ENCODE measurements at places on chromosomes 1 and 21.

GRCh38 chr1:174954073-174954460 lies 45.7 kb upstream of the CACYBP start:
- no peak for DNase-seq

GRCh38 chr1:41627491-41628280 lies 143.2 kb upstream of the EDN2 start:
- peak; percentile 4 for DNase-seq

GRCh38 chr1:203649551-203649998 lies 22.9 kb downstream of the ATP2B4 start:
- DNase-seq = peak; percentile 55

- DNase-seq = no peak
Measured at GRCh38 chr21:36076878-36077655, 7.2 kb downstream of the CBR1 start.

DNA sequence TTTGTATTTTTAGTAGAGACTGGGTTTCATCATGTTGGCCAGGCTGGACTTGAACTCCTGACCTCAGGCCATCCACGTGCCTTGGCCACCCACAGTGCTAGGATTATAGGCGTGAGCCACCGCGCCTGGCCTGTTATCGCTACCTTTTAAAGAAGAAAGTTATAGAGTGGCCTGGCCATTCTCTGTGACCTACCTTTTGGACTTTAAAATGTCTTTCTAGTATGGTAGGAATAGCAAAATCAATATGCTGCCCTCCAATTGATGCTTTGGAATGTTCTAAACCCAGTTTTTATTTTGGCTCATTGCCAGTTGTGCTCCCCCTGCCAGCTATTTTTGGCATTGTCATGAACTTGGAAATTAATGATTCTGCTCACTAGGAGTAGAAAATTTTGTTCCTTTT lies 19.9 kb downstream of the HIPK1 start:
- no peak for DNase-seq

- DNase-seq = no peak
Measured at GRCh38 chr21:46569081-46569480, 35.8 kb downstream of the S100B start.

DNA sequence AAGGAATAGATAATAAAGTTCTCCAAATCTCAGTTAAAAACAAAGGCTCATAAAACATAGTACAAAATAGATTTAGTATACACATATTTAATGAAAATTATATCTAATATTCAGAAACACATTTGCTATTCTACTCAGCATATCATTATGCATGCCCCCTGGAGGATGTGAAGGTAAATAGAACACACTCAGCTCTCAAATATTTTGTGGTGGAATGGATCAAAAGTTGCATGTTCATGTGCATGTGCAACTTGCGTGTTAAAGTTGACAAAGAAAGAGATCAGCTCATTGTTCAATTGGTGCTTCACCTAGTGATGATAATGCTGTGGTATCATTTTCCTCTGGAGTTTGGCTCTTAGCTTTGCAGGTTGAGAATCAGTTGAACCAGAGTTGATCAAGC lies 4.9 kb upstream of the ZNF644 start:
- DNase-seq = no peak
